ENCODE measurements at places on chromosomes 12 and 14.

GRCh38 chr14:77195766-77196165, 14.2 kb downstream of the TMEM63C start:
- DNase-seq = no peak

GRCh38 chr14:34933301-34933700, 49.5 kb upstream of the SRP54 start:
- no peak for DNase-seq

GRCh38 chr12:122082621-122083356, 4.2 kb downstream of the MLXIP start:
- no peak for DNase-seq

DNA sequence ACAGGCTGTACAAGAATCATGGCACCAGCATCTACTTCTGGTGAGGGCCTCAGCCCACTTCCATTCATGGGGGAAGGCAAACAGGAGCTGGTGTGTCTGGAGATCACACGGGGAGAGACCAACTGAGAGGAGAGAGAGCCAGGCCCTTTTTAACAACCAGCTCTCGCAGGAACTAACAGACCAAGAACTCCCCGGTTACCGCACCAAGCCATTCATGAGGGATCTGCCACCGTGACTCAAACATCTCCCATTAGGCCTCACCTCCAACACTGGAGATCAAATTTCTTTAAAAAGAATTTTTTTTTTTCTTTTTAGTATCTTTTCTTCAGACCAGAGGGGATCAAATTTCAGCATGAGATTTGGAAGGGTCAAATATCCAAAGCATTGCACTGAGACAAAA, 16.7 kb upstream of the AQP2 start:
- no peak for DNase-seq

DNA sequence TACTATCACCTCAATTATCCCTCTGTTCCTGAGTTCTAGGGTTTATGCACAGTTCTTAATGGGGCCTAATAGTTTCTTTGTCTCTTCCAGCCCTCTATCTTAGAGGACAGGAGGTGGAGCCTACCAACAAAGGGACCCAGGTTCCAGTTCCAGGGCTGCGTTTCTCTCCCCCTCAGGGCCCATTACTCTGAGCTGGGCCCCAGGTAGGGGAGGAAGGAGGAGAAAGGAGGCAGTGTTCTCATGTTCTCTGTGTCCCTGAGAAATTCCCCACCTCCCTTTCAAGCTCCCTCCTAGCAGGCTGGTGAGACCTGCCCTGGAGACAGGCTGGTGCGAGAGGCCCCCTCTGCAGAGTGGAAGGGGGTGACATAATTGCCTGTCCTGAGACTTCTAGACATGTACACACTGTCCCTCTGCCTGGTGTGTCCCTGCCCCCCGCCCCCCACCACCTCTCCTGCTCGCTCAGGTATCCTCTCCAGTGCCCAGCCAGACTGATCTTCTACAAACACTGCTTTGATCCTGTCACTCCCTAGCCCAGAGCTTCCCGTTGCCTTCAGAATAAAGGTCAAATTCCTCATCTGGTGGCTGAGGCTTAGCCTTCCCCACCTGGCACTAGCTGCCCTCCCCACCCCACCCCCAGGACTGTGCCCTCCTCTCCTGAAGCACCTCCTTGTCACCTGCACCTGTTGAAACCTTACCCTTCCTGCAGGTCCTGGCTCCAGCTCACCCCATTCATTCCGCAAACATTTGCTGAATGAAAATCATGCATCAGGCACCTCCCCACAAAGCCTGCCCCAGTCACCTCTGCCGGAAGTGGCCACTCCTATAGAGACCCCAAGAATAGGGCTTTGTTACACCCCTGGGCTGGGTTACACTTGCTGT, 21.1 kb upstream of the KRT8 start:
- no peak for DNase-seq

DNA sequence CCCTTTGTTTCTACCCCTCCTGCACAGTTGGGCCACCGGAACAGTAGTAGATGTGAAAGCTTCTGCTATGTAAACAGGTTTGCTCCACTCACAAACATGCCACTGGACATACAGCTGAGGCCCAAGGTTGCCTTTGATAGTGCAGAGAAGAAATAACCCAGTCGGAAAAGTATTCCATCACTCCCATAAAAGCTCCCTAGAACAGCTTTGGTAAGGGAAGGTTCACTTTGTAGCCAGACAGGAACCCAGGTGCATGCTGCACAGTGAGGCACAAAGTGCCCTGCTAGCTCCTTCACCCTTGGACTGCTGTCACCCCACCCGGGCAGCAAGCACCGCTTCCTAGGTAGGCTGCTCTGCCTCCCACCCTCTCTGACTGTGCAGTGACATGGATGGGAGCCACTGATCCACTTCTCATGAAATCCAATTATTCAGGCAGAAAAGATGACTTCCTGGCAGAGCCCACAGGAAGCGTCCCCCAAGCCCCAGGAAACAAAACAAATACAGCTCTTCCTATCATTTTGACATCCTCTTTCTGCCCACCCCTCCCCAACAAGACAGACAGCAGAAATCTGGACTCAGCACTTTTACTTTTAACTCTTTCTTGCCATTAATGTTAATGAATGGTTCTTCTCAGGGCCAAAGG, 100.2 kb downstream of the SRGAP1 start:
- DNase-seq = no peak

DNA sequence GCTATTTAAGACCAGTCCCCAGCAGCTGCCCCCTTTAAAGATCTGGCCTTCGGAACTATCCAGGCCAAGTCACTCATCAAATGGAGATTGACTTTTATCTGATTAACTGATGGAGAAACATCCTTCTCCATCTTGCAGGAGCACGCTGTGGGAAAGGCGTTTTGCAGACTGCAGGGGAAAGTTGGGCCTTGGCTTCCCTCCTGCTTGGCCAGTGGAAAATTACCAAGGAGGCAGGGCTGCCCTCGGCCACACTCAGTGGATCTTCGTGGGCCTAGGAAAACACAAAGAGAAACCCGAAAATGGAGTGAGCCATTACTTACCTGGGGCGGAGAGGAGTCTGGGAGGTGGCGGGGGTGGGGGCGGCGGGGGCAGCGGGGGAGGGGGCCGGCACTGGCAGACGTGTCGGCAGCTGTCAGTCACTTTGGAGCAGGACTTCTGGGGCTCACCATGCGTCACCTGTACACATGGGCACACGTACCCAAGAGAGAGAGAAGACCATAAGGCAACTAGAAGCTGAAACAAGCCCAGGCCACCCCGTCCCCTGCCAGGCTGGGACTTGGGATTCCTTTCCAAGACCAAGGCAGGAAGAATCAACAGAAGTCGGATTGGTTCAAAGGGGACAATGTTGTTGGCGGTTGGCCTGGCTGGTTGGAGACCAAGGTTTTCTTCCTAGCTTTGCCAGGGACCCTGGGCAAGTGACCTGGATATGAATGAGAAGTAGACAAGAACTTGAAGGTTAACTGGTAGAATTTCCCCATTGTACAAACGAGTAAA, 9.2 kb downstream of the PRIMA1 start:
- DNase-seq = no peak

GRCh38 chr14:34254571-34254970, 207.5 kb downstream of the SPTSSA start:
- no peak for DNase-seq

GRCh38 chr14:22977684-22978486, 4.5 kb downstream of the AJUBA start:
- DNase-seq = no peak

DNA sequence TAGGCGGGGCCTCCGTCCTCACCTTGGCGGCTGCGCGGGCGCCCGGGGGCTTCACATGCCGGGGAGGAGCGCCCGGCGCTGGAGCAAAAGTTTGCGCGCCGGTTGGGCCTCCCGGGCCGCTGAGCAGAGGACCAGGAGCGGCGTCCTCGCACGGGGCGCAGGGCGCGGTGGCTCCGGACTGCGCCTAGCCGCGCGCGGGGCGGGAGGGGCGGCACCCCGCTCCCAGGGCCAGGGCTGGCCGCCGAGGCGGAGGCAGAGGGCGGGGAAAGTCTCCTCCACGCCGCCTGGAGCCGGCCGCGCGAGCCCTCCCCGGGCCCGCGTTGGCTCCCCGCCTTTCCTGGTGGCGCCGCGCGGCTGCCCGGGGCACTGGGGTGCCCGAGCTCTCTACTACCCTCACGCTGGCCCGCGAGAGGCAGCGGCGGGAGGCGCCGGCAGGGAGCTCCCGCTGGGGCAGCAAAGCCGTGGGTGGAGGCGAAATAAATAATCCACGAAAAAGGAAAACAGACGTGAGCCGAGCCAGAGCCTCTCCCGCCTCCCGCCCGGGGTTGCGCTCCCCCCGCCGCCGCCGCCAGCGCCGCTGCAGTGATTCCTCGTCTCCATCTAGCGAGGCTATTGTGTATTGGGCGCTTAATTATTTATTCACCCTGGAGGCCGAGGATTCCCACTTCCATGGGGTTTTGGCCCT, 400 bp upstream of the PRIMA1 start:
- DNase-seq = no peak

DNA sequence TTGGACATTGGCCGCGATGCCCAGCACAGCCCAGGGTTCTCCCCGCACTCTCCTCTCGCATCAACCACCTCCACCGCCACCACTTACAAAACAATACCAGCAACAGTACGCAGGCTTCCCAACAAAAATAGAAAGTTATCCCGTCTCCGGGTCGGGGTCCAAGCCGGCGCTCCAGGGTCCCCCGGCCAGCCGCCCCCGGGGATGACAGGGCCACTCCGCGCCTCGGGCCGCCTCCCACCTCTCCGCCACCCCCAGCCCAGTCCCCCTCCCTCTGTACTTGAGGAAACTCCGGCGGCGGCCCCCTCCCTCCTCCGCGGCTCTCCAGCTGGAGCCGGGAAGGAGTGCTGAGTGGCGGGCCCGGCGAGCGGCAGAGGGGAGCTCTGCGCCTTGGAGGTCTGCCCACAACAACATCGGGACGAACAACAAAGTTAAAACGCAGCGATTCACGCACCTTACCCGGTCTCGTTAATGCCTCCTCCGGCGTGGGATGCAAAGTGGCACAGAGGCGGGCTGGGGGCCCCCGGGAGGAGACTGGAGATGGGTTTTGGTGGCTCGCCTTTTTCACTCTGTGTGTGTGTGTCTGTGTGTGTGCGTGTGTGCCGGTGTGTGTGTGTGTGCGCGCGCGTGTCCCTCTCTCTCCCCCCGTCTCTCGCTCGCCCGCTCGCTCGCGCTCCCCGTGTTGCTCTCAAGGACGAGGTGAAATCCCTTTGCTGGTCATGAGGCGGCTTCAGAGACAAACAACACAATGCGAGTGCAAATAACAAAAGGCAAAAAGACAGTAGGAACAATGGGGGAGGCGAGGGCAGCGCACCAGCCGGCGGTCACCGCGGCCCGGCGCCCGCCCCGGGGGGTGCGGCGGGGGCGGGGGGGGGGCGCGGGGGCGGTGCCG, 386.8 kb downstream of the BCAT1 start:
- no peak for DNase-seq

- no peak for DNase-seq
These were observed 83.9 kb upstream of the FERMT2 start for GRCh38 chr14:53034688-53035230.

- DNase-seq = no peak
These were observed 1.3 kb upstream of the OR4M1 start for GRCh38 chr14:19771895-19772430.

GRCh38 chr12:52370926-52371608, 3.8 kb upstream of the KRT85 start:
- no peak for DNase-seq

Data from T-helper 9 cell (primary cell).